ENCODE measurements at places on chromosomes 6 and 20.

DNA sequence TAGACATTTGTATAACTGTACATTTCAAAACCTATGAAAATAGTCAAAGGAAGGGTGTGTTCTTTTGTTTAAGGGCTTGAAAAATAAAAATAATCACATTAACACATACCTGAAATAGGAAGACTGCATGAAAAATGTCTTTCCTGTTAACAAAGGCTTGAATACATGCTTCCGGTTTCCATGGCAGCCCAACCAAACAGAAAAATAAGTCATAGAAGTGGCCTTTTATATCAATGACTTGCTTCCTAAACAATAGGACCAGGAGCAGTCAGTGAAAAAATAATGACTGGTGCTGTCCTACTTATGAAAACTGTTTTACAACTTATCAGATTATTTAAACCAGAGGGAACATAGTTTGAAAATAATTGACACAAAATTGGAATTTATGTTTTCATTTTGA lies 412.6 kb upstream of the PLCB4 start:
- no peaks in the 10 kb centered on the region for H3K36me3 ChIP-seq
- DNase-seq: no peak
- no peak overlapping the region for H3K27ac ChIP-seq

GRCh38 chr6:160431226-160431625 lies 83.0 kb downstream of the SLC22A3 start:
- peaks cover 16% of the 10 kb centered on the region for H3K4me1 ChIP-seq
- no peaks in the 10 kb centered on the region for H3K36me3 ChIP-seq
- H3K27me3 ChIP-seq: no peaks in the 10 kb centered on the region
- DNase-seq: peak; percentile 78

DNA sequence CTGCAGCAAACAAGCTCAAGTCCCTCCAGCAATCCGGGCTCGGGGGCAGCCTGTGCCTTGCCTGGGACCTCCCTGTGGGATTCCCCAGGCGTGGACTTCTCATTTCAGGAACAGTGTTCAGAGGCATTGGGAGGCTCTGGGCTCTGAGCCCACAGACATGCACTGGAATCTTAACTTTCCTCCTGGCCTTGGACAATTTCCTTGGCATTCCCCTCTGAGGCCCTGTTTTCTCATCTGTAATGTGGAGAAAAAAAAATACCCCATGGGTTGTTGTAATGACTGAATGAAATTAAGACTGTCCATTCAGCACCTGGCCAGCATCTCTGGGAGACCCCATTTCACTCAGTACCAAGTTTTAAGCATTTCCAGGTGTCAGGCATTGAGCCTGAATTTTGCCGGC lies 17.6 kb downstream of the BPIFB4 start:
- no peaks in the 10 kb centered on the region for H3K4me1 ChIP-seq
- no peaks in the 10 kb centered on the region for H3K36me3 ChIP-seq
- no peak for DNase-seq
- H3K27me3 ChIP-seq: peaks cover 2% of the 10 kb centered on the region
- no peak overlapping the region for H3K4me3 ChIP-seq
- no peak overlapping the region for H3K27ac ChIP-seq

GRCh38 chr6:28597217-28597835 lies 71.6 kb downstream of the GPX5 start:
- H3K27me3 ChIP-seq: peaks cover 32% of the 10 kb centered on the region
- H3K36me3 ChIP-seq: no peaks in the 10 kb centered on the region
- no peaks in the 10 kb centered on the region for H3K4me1 ChIP-seq
- DNase-seq: no peak
- H3K27ac ChIP-seq: no peak overlapping the region
- no peak overlapping the region for H3K4me3 ChIP-seq

DNA sequence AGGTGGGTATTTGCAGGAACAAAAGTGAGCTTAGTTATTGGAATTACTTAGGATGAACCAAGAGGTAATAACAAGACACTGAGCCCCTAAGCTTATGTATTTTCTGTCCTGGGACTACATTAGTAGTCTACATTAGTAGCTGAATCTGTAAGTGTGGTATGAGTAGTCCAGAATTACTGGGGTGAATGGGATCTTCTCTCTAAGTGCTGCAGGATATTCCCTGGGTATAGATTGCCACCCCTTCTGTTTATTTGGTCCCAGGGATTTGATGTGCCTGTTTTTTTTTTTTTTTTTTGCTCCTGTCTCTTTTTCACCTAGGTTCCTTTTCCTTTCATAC lies 5.9 kb downstream of the CD2AP start:
- H3K4me1 ChIP-seq: peaks cover 63% of the 10 kb centered on the region
- H3K36me3 ChIP-seq: no peaks in the 10 kb centered on the region
- no peak overlapping the region for H3K4me3 ChIP-seq

GRCh38 chr20:41425180-41425884 lies 58.7 kb upstream of the EMILIN3 start:
- no peak overlapping the region for H3K4me3 ChIP-seq
- H3K27me3 ChIP-seq: no peaks in the 10 kb centered on the region
- H3K27ac ChIP-seq: peak overlapping the region; percentile 55
- H3K4me1 ChIP-seq: peaks cover 2% of the 10 kb centered on the region
- H3K36me3 ChIP-seq: peaks cover 75% of the 10 kb centered on the region
- no peak for DNase-seq

GRCh38 chr6:100062621-100063020 lies 68.6 kb upstream of the MCHR2 start:
- no peak for DNase-seq
- no peaks in the 10 kb centered on the region for H3K36me3 ChIP-seq
- no peak overlapping the region for H3K27ac ChIP-seq
- no peak overlapping the region for H3K4me3 ChIP-seq

GRCh38 chr20:24149881-24150307 lies 161.3 kb upstream of the GGTLC1 start:
- DNase-seq: no peak
- no peaks in the 10 kb centered on the region for H3K4me1 ChIP-seq
- H3K27ac ChIP-seq: no peak overlapping the region
- H3K27me3 ChIP-seq: peaks cover 14% of the 10 kb centered on the region
- H3K36me3 ChIP-seq: no peaks in the 10 kb centered on the region
- no peak overlapping the region for H3K4me3 ChIP-seq

Data from suprapubic skin (tissue), 4 donors.